ENCODE measurements at places on chromosomes 6 and 20.

- no peak for DNase-seq
These were observed 231.6 kb downstream of the FNDC1 start for GRCh38 chr6:159400826-159401225.

DNA sequence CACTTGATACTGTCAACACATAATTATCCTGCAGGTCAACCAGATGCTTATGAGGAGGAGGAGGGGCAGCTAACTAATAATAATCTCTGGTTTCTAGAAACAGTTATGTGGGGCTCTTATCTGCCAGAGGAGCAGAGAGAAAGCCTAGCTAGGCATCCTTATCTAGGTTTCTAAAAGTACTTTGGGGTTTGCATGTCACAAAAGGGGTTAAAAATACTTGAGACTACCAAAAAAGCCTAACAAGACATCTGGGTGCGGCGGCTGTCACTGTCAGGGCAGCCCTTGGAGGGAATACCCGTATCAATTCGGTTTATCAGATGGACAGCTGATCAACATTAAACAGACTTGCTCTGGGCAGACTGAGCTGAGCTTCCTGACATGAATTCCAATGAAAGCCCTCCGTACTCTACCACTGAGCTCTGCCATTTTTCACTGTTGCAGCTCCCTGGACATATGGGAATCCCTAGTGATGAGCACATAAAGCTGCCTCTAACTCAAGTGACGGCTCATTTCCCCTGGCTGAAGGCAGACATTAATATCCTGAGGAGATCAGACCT lies 166.6 kb downstream of the PDSS2 start:
- DNase-seq = peak; percentile 37

DNA sequence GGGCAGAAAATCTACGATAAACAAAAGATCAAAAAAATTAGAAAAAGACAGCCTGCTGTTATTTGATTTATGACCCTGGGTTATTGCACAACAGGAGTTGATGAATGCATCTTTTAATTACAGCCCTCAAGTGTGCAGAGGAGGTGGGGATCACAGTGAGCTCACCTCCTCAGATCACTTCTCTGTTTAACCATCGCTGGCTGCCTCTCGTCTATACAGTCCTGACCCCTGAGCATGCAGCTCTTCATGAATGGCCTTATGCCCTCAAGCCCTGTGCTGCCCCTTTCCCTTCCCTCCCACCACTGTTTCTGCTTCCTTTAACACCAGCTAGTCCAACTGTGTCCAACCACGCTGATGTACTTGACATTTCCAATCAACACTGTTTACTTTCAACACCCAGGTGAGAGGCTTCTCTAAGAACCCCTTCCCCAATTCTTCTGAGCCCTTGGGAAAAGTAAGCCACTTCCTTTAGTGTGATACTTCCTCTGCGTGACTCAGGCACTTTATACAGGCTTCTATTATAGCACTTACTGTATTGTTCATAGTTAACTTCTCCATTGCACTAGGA lies 60.6 kb upstream of the RIPOR2 start:
- no peak for DNase-seq

DNA sequence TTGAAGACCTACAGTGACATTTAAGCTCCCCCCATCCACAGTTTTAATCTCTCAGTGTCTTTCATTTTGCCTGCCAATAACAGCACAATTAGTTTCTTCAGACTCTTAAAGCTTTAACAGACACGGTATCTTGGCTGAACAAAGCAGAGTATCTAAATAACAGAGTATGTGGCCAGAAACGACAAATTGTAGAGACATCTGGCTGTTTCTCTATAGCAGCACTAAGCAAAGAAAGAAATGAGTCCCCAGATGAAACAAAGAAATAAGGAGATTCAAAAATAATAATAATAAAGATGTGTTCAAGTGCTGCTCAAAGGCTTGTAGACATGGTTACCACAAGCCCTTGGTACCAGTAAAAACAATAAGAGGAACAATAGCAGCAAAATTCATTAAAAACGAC lies 97.8 kb upstream of the HDAC2 start:
- peak; percentile 58 for DNase-seq

- no peak for DNase-seq
These were observed 2.4 kb downstream of the CEP85L start for GRCh38 chr6:118648866-118649554.

DNA sequence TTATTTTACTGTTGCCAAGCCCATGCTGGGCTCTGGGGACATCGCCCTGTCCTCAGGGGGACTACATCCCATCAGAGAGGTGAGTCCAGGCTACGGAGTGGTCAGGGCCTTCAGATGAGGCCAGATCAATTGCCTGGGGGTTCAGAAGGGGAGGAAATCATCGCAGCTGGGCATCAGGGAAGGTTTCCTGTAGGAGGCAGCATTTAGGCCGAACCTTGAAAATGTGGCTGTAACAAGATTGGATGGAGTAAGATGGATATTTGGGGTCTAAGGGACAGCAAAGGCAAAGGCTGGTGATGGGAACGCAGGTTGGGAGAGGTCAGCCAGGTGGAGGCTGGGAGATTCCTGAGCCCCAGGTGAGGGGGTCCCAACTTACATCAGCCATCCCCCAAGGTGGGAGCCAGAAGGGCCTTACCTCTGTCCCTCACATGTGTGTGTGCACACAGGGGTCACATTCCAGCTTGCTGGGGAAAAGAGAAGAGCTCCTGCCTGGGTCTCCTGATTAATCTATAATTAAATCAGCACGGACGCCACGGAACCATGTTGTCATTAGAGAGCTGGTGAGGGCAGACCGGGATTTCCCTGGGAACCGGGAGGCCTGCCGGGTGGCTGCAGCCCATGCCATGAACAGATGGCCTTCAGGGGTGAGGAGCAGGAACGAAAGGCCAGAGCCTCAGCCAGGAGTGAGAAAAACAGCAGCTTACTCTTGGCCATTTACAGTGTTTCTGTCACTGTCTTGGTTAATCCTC lies 30.5 kb upstream of the DLGAP4 start:
- no peak for DNase-seq

DNA sequence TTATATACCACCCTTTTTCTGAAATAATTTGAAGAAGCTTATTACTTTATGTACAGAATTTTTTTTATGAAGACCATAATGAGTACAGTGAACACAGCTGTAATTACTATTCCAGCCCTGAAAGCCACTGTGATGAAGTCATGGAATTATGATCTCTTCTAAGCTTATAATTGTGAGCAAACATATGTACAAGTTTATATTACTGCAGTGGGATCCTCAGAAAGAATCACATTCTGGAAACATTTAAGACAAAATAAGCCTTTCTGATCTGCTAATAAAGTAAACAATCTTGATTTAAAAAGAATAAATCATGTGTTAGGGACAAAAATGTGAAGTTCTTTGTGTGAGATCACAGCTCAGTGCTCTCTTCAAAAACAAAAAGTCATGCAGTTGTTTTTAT lies 560.4 kb downstream of the CD109 start:
- no peak for DNase-seq

- DNase-seq = no peak
These were observed 78.2 kb upstream of the TBX18 start for GRCh38 chr6:84842525-84843166.

GRCh38 chr6:169345146-169345545 lies 91.5 kb upstream of the THBS2 start:
- no peak for DNase-seq

DNA sequence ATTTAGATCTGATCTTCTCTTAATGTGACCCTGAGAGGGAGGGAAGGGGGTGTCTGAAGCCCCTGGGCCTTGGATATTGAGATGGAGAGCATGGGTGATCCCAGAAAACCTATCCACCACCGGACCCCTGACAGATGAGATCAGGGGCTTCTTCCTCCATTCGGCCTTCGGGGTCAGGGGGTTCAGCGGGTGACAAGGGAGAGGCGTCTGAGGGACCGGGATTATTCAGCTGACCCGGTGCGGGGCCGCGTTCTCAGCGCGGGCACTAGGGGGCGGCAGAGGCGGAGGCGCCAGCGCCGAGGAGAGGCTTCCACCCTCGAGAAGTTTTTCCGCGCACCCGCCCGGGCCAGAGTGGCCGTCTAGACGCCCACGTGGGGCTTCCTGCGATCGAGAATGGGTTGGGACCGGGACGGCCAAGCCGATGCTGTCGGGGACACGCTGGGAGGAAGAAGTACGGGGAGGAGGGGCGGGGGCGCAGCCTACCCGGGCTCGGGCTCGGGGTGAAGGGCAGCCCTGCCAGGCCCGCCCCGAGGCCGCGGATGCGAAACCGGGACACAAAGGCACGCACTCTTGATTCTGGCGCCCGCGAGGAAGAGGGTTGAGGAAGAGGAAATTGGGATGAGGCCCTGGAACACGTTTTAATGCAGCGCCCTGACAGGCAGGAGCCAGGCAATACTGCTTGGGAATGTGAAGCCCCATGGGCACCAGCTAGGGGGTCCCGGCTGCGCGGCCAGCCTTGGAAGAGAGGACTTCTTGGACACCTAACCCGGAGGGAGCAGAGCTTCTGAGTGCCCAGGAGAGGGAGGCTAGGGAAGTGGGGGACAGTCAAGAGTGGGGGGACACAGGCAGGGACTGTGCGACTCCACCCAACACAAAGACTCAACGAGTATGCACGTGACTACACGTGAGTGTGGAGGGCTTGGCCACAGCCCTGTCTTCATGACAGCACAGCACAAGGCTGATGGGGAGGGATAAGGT lies 30.6 kb downstream of the COL11A2 start:
- DNase-seq = peak; percentile 42

GRCh38 chr6:90135667-90136066 lies 161.0 kb downstream of the BACH2 start:
- DNase-seq = no peak

DNA sequence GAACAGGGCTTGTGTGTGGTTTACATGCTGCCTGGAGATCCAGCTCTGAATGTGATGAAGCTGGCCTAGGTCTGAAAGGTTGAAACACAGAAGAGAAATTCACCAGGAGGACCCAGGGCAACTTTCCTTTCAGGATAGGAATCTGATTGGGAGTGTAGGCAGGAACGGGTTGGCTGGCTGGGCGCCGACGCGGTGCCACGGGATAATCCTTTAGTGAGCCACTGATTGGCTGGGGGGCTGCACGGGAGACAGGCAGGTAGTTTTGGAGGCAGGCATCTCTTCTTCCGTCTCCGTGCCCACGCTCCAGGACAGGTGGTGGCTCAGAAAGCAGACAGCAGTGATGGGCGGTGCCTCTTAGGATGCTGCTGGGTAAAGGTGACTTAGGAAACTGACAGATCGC lies 294.6 kb downstream of the CDH4 start:
- DNase-seq = no peak

- DNase-seq = no peak
These were observed 257.5 kb downstream of the ADGB start for GRCh38 chr6:146856296-146856695.

GRCh38 chr20:33984182-33984719 lies 9.5 kb upstream of the RALY start:
- DNase-seq = no peak

- no peak for DNase-seq
These were observed 69.1 kb upstream of the BTN3A2 start for GRCh38 chr6:26295691-26296555.

GRCh38 chr20:16205507-16205906 lies 367.7 kb downstream of the KIF16B start:
- no peak for DNase-seq

GRCh38 chr6:30615219-30615957 lies 1.7 kb downstream of the PPP1R10 start:
- DNase-seq = peak; percentile 81

GRCh38 chr6:33273924-33274902 lies 2.3 kb downstream of the RPS18 start:
- no peak for DNase-seq

- DNase-seq = peak; percentile 17
These were observed 68.1 kb upstream of the STMND1 start for GRCh38 chr6:17033746-17034145.

GRCh38 chr6:5486214-5486613 lies 224.9 kb downstream of the FARS2 start:
- DNase-seq = no peak

DNA sequence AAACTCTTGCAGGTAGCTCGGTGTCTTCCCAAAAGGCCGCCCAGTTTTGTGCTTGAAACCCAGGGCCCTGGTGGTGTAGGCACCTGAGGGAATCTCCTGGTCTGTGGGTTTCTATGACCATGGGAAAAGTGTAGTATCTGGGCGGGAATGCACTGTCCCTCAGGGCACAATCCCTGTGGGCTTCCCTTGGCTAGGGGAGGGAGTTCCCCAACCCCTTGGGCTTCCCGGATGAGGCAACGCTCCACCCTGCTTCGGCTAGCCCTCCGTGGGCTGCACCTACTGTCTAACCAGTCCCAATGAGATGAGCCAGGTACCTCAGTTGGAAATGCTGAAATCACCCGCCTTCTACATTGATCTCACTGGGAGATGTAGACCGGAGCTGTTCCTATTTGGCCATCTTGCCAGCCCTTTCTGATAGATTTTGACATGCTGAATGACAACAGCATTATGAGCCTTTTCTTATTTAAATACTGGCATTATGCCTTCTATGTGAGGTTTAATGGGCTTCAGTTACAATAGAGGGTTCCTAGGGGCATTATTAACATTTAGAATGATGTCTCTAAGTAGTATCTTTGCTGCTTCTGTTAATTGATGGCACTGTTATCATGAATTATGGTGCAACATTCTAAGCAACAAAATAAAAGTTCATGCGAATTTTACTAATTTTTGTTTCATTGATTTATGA lies 133.7 kb upstream of the FLRT3 start:
- DNase-seq = no peak

- DNase-seq = peak; percentile 36
These were observed 63.8 kb downstream of the TNFRSF21 start for GRCh38 chr6:47245745-47246371.

DNA sequence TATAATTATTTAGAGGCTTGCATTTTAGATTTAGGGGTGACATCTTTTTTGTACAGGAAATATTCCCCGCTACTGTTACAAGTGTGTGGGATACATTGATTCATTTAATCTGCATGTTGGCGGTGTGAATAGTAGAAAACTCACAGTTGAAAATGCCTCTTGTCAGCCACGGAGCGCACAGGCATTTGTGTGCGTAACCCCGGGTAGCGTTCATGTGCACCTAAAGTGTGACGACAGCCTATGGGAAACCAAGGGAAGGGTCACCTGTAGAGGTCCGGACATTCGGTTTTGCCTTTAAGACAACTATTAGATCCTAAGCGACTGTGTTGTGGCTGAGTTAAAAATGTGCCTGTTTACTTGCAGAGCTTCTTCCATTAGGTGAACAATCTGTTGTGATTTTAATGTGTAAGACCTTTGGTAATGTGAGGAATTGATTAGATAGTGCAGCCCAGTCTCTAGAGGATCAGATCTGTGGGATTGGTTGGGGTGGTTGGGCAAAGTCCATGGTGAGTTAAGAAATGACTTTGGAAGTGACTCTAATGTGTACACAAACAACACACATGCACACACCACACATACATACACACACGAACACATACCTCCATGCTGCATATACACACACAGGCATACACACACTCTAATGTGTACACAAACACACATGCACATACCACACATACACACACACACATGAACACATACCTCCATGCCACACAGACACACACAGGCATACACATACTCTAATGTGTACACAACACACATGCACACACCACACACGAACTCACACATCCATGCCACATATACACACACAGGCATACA lies 15.7 kb downstream of the ERMARD start:
- DNase-seq = no peak

DNA sequence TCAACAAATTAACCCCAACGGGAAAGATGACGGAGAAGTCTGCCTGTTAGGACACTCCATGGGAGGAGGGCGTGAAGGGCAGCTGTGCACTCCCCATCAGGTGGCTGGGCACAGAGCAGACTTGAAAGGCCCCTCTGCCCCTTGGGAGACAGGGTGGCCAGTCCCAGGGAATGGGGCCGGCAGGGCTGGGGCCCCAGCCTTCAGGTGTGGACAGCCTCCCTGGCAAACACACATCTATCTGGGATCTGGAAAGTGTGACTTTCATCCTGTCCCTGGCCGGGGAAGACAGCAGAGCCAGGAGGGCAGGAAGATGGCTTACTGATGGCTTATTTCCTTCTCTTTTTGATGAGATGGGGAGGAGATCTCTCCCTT lies 4.5 kb upstream of the FRMD1 start:
- no peak for DNase-seq
